NCI-H446 (cell line): ENCODE measurements at places on chromosomes 5 and 9.

DNA sequence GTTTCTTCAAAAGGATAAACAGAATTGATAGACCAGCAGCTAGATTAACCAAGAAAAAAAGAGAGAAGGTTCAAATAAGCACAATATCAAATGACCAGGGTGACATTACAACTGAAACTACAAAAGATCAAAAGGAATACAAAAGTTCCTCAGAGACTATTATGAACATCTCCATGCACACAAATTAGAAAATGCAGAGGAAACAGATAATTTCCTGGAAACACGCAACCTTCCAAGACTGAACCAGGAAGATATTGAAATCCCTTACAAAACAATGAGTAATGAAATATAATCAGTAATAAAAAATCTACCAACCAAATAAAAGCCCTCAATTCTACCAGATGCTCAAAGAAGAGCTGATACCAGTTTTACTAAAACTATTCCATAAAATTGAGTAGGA, 252.1 kb downstream of the MCTP1 start:
- no peak for DNase-seq

- DNase-seq = no peak
Measured at GRCh38 chr9:88872192-88872946, 118.9 kb upstream of the S1PR3 start.

DNA sequence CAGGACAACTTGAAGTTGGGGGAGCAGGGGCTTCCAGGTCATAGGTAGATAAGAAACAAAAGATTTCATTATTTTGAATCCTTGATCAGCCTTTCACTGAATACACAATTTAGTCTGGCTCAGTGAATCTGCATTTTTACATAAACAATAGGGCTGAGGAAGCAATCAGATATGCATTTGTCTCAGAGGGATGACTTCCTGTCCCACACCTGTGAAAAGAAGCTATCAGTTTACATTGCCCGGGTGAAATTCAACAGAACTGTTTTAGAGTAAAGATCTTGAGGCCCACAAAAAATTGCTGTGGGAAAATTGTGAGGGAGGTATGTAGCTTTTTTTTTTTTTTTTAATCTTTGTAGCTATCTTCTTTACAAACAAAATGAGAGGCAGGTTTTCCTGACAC, 38.3 kb downstream of the DNAJB5 start:
- DNase-seq = no peak

DNA sequence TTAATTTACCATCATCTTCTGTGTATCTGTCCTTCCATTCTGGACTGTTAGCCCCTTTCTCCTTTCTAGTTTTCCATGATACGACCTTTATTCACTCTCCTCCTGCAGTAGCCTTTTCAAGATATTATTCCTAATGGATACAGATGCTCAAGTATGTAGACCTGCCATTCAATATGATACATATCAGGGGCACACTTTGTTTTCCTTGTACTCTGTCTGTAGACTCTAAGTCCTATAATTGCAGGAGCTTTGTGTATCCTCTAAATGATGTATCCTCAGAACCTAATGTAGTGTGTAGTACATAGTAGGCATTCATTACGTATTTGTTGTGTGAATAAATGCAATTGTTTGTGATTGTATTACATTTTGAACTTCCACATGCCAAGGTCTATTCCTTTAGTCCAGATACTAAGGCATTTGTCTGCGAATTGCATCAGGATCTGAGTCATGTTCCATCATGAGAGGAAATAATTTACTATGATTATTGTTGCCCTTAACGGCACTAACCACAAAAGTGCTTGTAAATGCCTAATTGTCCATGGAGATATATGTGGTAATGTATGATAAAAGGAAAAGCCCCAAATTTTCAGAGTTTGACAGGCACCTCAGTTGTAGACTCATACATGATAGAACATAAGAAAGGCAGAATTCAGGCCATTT, 57.1 kb upstream of the IZUMO3 start:
- no peak for DNase-seq

GRCh38 chr9:84791643-84792042, 122.1 kb downstream of the NTRK2 start:
- DNase-seq = no peak

GRCh38 chr5:96896276-96896675, 20.0 kb downstream of the ERAP2 start:
- no peak for DNase-seq
